ENCODE measurements at places on chromosomes 11 and 22. TPM values are rescaled to one million over a fixed set of nuclear protein-coding genes. Genes with fewer than 3 reads are reported as not detected.

OR52I1 gene
- total RNA-seq = not detected

- no peak for DNase-seq
These were observed 25.0 kb upstream of the MGAT3 start for GRCh38 chr22:39431821-39432251.

SRSF8 gene
- total RNA-seq = 40.0 TPM

DNA sequence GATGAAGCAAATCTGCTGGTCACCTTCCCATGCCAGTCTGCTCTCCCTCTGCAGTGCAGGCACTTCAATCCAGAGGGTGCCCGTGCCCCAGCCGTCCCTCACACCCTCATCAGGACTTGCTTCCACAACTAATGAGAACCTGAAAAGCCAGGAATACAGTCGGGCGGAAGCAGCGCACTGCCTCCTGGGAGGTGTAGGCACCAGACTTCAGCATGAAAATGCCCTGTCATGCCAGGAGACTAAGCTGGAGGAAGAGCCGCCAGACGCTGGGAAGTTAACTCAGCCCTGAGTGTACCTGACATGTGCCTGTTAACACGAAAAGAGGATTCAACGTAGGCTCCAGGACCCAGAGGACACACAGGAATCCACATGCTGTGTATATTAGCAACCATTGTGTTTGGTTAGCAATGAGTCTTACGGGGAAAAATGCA is 40.1 kb upstream of the FLI1 start:
- no peak for DNase-seq

DNA sequence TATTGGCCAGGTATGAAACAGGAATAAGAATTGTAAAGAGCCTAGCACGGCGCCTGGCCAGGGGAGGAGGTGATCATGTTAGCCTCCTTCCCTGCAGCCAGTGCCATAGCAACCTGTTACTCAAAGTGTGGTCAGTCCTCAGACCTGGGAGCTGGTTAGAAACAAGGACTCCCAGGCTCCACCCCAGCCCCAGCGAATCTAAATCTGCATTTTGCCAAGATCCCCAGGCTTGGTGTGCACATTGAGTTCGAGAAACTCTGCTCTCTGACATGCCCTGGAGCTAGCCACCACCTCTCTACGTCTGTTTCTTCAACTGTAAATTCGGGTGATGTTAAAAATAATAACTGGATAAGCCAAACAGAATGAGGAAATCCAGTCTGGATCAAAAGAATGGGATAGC is 56.1 kb upstream of the ALX4 start:
- no peak for DNase-seq

SMIM35 gene
- 0.33 TPM for total RNA-seq

DNA sequence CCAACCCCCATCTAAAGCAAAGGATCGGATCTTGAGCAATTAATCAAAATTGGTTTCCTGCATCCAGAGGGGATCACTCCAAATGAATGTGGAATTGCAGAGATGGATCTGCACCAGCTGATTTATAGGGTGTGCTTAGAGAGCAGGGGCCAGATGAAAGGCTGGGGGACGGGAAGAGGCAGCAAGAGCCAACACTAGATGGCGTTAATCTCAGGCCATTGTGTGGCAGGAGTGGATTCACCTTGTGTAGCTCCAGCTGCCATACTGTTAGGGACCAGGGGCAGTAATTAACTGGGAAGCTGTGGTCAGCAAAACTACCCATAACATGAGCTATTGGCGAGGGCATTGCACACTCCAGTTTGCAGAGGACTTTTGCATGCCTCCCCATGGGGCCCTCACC is 35.6 kb downstream of the SERPINH1 start:
- no peak for DNase-seq

DNA sequence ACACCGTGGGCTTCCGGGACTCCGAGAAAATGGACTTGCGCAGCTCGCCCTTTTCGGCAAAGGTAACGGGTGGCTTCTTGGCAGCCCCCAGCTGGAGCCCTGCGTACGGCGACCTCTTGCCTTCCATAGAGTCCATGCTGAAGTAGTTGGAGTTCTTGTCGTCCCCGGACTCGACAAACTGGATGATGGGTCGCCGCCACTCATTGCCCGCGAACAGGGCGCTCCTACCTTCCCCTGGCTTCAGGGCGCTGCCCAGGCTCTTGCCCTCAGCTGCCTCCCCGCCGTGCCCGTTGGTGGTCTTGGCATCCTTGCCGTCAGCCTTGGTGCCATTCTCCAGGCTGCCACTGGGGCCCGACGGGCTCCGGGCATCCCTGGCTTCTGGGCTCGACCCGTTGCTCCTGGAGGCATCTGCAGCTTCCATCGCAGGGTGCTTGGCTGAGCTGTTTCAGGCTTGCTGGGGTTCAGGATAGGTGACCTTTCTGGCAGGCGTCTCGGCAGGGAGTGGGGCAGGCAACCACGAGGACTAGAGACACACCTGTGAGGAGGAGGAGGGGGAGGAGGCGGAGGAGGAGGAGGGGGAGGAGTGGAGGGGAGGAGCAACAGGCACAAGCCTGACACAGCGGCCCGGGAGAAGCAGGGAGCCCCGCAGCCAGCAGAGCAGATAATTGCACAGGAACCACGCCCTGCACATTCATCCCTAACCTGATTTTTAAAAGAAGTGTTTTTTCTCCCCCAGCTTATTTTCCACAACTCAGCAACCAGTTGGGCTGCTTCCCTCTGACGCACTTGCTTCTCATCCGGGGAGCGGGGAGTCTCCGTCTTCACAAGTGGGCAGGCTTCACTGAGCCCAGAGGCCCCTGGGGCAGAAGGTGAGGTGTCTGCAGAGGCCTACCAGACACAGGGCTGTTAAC is at the start of gene TRIM29:
Gene TRIM29, minus strand, starts transcription at position 503 of the 911 bp plus-strand sequence. Its CDS starts 82 bp downstream, at position 421.
- DNase-seq = no peak

DNA sequence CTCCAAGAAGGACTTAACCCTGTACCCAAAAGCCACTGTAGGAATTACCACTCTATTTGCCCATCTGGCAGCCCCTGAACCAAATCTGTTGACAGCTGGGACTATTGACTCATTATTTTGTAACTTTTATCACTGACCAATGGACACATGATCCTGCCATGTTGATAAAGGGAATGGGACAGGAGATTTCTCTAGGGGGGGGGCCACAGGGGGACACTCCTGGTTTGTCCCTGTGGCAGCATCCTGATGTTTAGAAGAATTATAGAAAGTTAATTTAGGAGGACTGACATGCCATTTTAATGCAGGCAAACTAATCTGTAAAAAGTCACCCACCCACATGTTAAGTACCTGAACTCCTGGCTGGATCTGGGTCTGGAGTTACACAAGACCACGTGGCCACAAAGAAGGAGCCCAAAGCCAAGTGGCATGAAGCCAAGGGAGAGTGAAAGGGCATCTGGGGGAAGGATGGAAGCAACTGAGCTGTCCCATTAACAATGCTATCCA is 558.1 kb downstream of the ETS1 start:
- DNase-seq = no peak

- DNase-seq = no peak
These were observed 16.5 kb downstream of the P2RY2 start for GRCh38 chr11:73234471-73235181.
